Parietal lobe (tissue), 2 donors: ENCODE measurements at places on chromosomes 13 and 19. TPM values are rescaled to one million over a fixed set of nuclear protein-coding genes. Genes with fewer than 3 reads are reported as not detected.

MYH14 gene
- total RNA-seq: 1.6 TPM

USE1 gene
- total RNA-seq: 19.4 TPM

MUC16 gene
- not detected for total RNA-seq

MAN2B1 gene
- total RNA-seq: 13.8 TPM

MBD3L3 gene
- not detected for total RNA-seq

UNC13A gene
- total RNA-seq: 48.5 TPM

ZNF155 gene
- 20.7 TPM for total RNA-seq

LAIR2 gene
- not detected for total RNA-seq

NFIX gene
- total RNA-seq: 235 TPM
